ENCODE measurements at places on chromosomes 4 and X.

GRCh38 chrX:97344724-97345123 is 461.0 kb downstream of the RPA4 start:
- no peak for DNase-seq

DNA sequence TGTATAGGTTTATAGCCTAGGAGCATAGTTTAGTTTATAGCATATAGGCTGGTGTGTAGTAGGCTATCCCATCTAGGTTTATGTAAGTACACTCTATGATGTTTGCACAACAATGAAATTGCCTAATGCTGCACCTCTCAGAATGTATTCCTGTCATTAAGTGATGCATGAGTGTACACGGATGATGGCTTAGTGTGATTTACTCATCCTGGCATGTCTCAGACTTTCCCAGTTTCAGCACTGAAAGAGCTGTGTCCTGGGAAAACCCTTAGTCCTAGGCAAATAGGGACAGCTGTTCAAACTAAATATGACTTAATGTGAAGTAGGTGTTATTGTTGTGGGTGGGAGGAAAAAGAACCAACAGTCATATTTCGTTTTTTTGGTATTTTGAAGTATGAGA is 264.9 kb upstream of the MAGEB18 start:
- DNase-seq = no peak

DNA sequence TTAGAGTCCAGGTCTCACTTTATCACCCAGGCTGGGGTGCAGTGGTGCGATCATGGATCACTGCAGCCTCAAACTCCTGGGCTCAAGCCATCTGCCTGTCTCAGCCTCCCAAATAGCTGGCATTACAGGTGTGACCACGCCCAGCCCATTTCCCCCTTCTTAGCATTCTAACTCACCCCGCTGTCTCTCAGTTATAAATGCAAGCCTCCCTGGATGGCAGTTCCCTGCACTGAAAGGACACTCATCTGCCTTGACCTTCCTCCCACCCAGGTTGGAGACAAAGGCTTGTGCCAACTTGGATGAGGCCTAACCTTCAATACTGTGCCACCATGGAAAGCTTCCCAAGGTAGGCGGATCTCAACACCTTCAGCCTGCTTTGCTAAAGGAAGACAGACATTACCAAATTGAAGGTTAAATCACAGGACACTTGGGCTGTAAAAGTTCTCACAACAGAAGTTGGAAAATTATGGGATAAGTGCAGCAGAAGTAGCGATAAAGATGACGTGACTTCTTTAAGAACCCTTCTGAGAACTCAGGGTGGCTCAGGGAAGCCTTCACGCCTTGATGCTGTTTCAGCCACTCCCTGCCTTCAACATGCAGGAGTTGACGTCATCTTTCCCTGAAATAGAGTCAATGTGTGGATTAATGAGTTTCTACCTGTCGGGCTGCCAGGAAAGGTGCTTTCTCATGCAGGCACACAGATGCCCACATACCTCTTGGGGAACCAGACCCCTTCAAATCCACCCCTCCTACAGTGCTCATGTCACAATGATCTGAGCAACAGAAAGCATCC is 10.6 kb upstream of the GPM6B start:
- no peak for DNase-seq

GRCh38 chr4:74203467-74203866 is 45.5 kb downstream of the MTHFD2L start:
- DNase-seq = no peak

GRCh38 chrX:136034668-136035067 is 49.4 kb downstream of the SLC9A6 start:
- DNase-seq = no peak

GRCh38 chr4:186701273-186701672 is 22.4 kb downstream of the FAT1 start:
- DNase-seq = no peak

GRCh38 chr4:7904952-7905915 is 34.4 kb downstream of the AFAP1 start:
- peak; percentile 83 for DNase-seq

DNA sequence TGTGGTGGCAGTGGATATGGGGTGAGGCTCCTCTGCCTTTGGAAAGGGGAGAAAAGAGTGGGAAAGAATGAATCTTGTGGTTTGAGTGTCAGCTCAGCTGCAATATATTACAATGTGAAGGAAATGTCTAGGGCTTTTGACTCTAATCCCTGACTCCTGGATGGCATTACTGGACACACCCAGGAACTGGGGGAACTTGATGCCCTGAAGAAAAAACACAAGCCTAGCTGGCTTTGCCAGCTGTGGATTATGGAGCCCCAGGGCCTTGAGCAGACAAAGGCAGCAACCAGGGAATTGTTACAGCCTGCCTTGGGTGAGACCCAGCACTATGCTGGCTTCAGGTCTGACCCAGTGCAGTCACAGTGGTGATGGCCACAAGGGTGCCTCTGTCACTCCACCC is 57.1 kb upstream of the CYSLTR1 start:
- DNase-seq = no peak

- DNase-seq = no peak
These were observed 155.9 kb downstream of the APBB2 start for GRCh38 chr4:41058426-41058825.

DNA sequence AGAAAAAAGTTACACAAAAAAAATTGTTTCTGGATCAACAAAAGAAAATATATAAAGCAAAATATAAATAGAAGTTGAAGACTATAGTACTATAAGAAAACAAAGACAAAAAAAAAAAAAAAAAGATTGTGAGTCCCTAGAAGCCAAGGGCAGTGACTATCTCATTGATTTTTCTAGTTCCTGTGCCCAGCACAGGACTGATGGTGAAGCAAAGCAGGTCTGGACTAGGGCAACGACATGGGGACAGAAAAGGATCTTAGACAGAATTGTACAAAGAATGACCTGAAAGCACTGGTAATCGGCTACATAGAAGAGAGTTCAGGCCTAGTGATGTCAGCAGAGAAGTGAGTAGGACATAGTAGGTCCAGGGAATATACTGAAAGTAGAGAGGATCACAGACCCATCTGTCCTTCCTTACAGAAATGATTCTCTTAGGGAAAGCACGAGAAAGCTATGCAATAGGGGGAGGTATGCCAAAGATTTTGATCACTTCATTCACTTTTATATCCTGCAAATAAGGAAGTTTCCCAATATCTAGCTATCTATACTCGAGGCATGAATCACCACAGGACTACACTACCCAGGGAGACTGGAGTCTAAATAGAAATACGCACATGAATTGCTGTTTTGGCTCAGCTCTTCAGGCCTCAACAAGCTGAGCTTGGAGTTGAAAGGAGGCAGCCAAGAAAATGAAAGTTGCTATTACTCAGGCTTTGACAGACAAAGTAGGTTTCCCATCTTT is 230.9 kb upstream of the GPC4 start:
- peak; percentile 61 for DNase-seq

DNA sequence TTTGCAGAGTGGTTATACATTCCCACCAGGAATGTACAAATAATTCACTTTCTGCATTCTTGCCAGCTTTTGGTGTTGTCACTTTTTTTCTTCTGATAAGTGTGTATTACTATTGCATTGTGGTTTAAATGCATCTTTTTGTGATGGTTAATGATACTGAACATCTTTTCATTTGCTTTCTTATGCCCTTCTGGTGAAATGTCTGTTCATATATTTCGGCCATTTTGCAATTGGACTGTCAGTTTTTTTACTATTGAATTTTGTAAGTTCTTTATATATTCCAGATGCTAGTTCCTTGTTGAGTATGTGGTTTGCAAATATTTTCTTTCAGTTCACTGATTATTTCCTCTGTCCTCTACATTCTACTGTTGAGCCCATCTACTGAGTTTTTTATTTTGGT is 19.4 kb upstream of the BMP2K start:
- no peak for DNase-seq

DNA sequence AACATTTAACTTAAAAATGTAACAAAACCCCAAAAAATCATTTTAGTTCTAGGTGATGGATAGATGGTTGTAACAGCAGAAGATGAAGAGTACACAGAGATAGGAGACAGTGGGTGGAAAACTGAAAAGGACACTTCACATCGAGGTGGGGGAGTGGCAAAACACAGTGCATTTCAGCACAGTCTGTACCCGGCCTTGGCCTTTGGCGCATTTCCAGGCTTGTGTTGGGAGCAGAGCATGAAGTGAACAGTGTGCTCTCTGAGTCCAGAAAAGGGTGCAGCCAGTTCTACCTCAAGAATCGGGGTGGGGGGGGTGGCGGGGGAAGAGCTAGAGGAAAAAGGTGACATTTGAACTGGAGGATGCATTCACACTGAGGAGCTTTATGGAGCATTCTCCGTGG is 4.3 kb downstream of the TSPYL2 start:
- DNase-seq = no peak

GRCh38 chr4:180057891-180058671 is 2185.1 kb upstream of the TENM3 start:
- DNase-seq = no peak

- no peak for DNase-seq
These were observed 160.6 kb upstream of the RPS6KA3 start for GRCh38 chrX:20427173-20427770.
